ENCODE measurements at places on chromosomes 6 and 20.

GRCh38 chr6:64113704-64114103, 478.1 kb downstream of the PHF3 start:
- no peak for DNase-seq

DNA sequence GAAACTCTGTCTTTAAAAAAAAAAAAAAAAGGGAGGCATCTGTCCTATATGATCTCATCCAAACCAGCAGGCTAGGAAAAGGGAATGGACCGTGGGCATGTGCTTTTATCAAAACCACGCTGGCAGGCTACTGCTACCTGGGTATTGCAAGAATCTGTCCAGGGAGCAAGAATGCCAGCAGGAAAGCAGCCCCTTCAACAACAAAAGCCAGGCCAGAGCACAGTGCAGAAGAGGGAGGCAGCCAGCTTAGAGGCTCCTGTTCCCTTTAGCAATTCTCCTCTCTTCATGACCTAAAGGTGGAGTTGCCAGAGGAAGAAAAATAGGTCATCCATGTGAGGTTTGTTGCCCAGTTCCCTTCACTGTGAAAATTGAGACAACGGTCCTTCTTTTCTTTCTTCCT, 18.2 kb downstream of the TBC1D20 start:
- no peak for DNase-seq

GRCh38 chr6:159307246-159307790, 138.1 kb downstream of the FNDC1 start:
- DNase-seq: peak; percentile 50

DNA sequence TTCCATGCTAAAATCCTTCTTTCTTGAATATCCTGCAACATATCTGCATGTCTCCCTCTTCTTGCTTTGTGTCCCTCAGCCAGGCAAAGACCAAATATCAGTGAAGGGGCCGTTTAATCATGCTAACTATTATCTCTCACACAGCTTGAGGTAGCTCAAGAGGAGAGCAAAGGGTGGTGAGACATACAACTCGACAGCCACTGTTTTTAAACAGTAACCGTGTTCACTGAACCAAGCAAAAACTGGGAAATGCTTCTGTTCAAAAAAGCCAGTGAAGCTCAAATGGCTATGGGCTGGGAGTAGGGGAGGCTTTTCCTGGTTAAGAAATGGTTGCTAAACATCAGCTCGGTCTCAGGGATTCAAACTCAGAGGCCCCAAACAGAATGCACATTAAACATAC, 83.4 kb downstream of the MAP7 start:
- no peak for DNase-seq

DNA sequence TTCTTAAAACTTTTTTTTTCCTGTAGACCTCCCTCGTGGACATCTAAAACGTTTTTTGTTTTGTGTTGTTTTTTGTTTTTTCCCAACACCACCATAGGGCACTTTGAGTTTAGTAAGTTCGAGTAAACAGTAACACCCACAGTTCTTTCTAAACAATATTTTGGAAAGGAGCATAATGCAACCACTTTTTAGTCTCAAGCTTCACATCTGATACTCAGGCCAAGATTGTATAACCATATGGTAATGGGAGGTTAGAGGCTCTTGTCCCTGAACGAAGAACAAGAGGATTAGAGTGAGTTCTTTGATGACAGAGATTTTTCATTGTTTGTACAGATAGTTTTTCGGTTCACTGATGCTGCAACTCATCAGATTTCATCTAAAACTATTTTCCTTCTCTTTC, 144.6 kb downstream of the MTHFD1L start:
- DNase-seq: peak; percentile 59

DNA sequence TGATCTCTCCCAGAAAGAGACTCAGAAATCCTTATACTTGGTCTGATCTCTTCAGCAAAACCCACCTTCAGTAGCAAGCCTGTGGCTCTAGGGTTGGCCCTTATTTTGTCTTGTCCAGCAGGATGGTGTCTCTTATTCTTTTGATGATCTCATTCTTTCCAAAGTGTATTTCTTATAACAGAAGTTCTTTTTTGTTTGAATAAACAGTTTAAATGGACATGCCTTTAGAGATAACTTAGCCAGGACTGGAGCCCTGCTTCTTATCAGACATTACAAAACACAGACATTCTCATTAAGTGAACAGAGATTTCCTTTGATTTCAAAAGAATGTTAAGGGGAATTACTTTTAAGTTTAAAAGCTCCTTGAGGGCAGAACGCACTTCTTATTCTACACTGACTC, 31.7 kb downstream of the KCNS1 start:
- no peak for DNase-seq

DNA sequence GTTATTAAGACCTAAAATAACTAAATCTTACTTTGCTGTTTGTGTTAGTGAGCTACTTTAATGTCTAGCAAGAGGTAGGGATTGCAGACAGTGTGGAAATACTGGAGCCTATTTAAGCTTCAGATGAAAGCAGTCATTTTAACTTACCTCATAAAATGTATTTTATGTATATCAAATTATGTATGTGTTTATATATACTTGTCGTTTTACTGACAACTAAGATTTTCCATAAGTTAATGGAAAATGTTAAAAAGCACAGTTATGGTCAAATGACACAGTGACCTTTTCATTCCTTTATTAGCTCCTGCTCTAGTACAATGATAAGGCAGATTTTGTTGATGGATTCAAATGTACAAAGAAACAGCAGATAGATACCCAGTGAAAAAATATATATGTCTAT, 34.6 kb downstream of the QKI start:
- DNase-seq: no peak

GRCh38 chr20:59333951-59334350, 33.5 kb downstream of the EDN3 start:
- no peak for DNase-seq

- no peak for DNase-seq
These were observed 4.1 kb downstream of the BPI start for GRCh38 chr20:38308047-38308438.

DNA sequence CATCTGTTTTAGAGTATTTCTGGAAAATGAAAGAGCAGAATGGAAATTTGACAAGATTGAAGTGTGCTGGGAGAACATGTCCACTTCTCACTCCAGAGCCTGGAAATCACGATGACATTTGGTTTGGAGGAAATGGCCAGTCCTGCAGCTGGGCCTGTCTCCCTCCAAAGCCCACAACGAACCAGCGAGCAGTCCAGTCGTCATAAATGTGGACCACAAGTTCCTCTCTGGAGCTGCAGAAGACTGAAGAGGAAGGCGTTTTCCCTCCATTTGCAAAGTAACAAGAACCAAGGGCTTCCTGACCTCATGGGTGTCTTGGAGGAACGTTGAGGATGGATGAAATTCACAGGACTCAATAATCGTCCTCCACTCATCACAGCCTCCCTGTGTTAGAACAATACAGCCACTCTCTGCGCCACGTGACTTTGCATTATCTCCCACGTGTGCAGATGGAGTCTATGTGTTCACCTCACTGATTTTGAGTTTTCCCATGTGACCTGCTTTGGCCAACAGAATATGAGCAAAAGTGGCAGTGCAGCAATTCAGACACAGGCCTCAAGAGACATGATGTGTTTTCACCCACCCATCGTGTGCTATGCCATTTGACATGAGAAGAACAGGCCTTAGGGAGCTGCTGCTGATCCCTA, 9.1 kb upstream of the SPATS1 start:
- no peak for DNase-seq

- no peak for DNase-seq
These were observed 248.0 kb downstream of the PHF3 start for GRCh38 chr6:63883597-63883996.

- no peak for DNase-seq
These were observed 327.6 kb upstream of the HTR1E start for GRCh38 chr6:86609549-86610388.

GRCh38 chr20:61347443-61347842, 95.4 kb downstream of the CDH4 start:
- no peak for DNase-seq

DNA sequence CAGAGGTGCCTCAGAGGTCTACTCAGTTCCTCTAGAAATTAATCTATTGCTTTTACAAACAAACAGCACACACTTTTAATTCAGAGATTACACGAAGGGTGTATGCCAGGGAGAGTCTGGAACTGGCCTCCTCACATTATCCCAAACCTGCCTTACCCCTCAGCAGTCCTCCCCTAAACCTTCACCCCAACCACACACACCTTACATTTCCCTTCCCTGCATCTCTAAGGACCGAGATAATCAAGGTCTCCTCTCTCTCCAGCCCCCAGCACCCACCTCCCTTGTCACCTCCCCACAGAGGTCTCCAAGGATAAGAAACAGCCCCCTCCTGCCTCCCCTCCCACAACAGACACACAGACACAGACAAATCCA, 6.1 kb downstream of the HLA-DRB1 start:
- no peak for DNase-seq

GRCh38 chr20:41387444-41387851, 20.8 kb upstream of the EMILIN3 start:
- DNase-seq: no peak

GRCh38 chr6:19789100-19789803, 47.9 kb upstream of the ID4 start:
- DNase-seq: no peak

GRCh38 chr6:54775576-54775975, 71.0 kb upstream of the FAM83B start:
- DNase-seq: no peak

DNA sequence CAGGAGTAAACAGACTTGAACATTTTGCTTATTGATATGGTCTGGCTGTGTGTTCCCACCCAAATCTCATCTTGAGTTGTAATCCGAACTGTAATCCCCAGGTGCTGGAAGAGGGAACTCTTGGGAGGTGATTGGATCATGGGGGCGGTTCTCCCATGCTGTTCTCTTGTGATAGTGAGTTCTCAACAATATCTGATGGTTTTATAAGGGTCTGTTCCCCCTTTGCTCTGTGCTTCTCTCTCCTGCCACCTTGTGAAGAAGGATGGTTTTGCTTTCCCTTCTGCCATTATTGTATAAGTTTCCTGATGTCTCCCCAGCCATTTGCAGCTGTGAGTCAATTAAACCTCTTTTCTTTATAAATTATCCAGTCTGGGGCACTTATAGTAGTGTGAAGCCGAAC, 40.0 kb downstream of the MYLIP start:
- no peak for DNase-seq

- DNase-seq: no peak
These were observed 96.0 kb downstream of the JPH2 start for GRCh38 chr20:44091026-44091425.

DNA sequence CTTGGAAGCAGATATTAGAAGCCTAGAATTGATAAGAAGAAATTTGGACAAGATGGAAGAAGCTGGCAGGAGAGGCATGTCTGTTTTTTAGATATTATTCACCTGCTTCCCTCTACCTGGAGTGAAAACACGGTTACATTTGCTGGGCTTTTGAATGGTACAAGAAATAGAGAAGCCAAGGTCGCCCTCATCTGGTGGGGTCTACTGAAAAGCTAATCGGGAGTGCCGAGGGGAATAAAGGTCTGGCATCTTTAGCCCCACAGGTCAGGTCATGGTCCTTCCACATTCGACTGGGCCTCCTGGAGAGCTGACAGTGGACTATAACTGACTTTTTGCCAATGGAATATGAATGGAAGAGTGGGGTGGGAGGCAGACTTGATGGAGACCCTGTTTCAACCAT, 4.6 kb upstream of the C2 start:
- no peak for DNase-seq

DNA sequence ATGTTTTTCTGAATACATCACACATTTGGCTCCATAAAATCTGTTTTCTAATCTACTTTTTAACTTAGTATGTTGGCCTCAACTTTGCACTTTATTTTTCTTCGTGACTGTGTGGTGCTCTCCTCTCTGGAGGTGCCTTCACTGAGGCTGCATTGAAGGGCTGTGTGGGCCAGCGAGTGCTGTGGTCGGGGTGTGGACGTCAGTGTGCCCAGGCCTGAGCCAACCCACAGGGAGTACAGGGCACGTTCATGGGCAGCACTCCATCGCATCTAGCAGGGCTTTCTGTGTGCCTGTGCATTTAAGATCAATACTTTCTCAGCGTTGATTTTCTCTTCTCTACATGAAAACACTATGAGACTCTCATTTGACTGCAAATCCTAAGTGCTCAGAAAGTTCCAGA, 37.8 kb downstream of the DACT2 start:
- DNase-seq: no peak

DNA sequence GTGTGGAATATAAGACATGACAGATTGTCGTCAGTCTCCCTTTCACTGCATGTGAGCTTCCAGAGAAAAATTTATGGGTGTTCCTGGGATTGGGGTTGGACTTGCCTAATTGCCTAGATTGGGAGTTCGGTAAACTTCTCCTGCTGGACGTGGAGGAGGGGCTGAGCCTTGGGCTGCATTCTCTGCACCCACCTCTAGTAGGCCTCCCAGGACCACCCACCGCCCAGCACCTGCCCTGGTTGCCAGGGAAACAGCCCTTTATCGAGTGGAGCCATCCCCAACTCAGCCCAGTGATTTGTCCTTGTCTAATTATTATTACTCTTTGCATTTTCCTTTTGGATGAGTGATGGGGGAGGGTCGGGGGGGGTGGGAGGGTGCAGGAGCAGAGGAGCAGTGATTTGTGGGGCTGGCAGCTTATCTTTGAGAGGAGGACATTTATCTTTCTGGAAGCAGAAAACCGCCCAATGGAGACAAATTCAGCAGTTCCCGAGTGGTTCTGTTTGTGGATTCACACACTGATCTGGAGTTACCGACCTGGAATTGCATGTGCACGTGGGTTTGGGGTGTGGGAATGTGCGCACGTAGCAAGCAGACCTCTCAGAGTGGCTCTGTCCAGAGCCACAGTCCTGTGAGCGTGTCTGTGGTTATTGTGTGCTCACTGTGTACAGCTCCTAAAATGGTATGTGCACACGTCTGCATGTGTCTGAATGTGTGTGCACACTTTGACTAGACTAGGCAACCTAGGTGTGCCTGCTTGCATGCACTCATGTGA, 104.5 kb downstream of the DHX35 start:
- DNase-seq: no peak

DNA sequence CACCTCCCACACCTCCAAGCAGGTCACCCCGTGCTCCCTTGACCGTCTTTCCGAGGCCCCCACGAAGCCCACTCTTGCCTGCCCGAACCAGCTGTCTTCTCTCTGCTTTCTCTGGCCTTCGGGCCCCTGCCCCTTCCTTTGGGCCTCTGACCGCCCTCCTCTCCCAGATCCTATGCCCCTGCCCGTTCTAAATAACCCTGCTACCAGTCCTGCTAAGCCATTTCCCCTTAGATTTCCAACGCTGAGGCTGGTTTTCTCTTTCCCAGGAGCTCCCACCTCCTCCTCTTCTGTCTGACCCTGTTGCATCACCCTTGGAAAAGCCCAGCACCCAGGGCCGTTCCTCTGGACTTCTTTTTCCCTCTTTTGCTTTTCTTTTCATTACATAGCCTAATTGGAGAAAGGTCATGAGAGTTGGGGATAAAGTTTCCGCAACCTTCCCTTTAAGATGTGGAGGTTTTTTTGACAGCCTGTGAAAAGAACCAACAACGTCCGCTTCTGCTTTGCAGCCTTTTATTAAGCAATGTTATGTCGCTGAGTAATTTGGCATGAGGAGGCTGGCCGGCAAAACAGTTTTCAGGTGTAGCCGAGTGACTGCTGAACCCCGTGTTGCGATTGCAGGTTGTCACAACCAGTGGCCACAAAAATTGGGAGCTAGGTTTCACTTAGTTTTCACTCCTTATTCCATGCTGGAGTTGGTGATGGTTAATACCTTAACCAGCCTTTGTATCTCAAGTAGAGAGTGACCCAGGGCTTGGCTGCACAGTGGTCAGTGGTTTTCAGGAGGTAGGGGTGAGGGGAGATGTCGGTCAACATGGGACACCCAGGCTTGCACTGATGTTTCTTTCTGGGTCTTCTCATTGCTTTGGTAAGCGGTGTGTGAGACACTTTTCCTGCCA, 970 bp downstream of the BLTP3A start:
- no peak for DNase-seq

- DNase-seq: no peak
These were observed 261.2 kb downstream of the HIVEP2 start for GRCh38 chr6:142683714-142684141.

GRCh38 chr6:41429506-41430504, 94.4 kb downstream of the NCR2 start:
- no peak for DNase-seq
